ENCODE measurements at places on chromosomes 4 and X.
A peak's percentile ranks its signal among the peaks of the same experiment; 100 is the strongest.

DNA sequence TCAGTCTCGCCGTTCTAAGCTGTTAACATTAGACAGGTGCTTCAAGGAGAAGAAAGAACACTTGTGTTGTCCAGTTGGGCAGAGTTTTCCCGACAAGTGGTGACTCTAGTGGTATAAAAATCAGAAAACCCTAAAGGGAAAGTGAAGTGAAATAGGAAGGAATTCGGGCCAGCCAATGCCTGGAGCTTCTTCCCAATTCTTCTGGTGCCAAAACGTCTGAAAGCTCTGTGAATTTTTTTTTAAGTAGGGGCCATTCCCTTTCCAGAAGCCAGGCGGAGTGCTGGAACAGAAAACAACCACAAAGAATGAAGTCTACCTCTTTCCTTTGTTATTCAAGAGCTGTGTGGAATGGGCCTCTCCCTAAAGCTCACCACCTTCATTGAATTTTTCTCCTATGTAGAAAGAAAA lies 43.1 kb upstream of the PPARGC1A start:
- no peak for DNase-seq

- DNase-seq = no peak
Measured at GRCh38 chr4:176794151-176794550, 1.4 kb upstream of the VEGFC start.

GRCh38 chrX:69387567-69388487 lies 116.3 kb upstream of the NALF2 start:
- peak; percentile 13 for DNase-seq

GRCh38 chrX:34300871-34301270 lies 168.8 kb upstream of the FAM47A start:
- peak; percentile 35 for DNase-seq

DNA sequence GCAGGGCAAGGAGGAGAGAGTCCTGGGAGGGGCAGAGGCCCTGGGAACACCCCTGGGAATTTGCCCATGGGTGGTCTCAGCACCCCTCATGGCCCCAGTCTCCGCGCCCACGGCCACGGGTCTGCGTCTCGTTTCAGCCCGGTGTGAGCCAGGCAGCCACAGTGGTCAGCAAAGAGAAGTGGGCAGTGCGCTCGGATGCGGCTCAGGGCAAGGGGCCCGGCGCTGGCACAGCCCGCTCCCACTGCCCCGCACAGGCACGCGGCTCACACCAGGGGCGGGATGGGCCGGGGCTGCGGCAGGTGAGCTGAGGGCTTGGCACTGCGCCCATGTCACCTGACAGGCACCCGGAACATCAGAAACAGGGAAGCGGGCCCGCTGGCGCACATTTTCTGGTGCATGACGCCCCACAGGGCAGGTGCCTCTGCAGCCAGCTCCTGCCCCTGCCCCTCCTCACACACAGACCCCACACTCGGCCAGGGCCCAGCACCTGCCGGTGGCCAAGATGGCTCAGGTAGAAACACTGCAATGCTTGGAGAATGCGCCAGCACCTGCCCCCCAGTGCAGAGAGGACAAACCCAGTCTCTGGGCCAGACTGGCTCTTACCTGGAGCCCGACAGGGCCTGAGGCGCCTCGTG lies 41.9 kb upstream of the MXD4 start:
- no peak for DNase-seq

GRCh38 chr4:2166253-2166652 lies 75.7 kb downstream of the HAUS3 start:
- DNase-seq = no peak

DNA sequence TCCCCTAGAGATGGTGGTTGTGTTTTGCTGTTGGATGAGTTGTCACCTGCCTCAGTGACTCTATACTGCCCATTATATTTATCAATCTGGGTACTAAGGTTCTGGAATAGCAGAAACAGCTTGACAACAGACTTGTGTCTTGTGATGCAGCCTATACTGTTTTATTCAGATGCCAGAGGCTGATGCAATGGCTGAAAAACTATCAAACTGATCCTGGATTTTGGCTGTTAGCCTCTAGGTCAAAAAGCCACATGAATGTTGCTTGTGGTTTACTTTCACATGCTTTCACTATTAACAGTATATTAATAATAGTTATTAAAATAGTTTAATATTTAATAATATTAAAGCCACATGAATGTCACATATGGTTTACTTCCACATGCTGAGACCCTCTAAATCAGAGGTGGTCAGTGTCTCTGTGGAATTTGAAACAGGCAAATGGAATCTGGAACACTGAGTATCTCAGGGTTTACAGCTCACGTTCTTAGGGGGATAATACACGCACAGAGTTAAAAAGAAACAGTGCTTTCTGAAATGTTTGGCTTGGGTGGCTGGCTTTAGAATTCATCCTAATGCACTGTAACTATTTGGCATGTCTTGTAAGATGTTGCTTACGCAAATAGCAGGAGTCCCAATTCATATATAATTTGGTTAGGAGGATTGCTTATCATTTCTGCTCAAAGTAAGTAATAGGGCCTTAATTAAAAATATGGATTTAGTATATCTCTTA lies 82.5 kb upstream of the LCORL start:
- DNase-seq = no peak

GRCh38 chr4:182231496-182231895 lies 11.7 kb upstream of the TENM3 start:
- no peak for DNase-seq

- peak; percentile 56 for DNase-seq
Measured at GRCh38 chrX:17590892-17591740, 146.2 kb upstream of the SCML1 start.

All from pons (tissue), 1 donor.